Bone marrow (tissue), 2 donors: ENCODE measurements at places on chromosomes 16 and 17.

DNA sequence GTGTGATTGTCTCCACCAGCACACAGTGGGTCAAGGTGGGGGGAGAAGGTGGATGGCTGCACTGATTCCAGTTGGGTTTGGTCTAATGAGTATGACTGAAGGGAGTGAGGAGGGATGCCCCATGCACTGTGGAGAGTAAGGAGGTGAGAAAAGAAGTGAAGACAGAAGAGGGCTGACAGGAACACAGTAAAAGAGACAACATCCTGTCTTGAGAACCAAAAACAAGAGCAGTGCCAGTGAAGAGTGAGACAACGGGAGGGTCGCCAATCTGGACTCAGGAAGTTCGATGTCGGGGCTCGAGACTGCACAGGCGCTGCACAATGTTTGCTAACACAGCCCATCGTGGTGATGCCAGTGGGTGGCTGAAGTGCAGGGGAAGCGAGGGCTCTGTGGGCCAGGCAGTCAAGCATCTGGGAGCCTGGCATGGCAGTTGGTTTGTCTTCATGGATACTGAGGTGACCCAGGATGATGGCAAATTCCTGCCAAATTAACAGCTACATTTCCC is 34.1 kb downstream of the DUSP14 start:
- DNase-seq, result no peak

DNA sequence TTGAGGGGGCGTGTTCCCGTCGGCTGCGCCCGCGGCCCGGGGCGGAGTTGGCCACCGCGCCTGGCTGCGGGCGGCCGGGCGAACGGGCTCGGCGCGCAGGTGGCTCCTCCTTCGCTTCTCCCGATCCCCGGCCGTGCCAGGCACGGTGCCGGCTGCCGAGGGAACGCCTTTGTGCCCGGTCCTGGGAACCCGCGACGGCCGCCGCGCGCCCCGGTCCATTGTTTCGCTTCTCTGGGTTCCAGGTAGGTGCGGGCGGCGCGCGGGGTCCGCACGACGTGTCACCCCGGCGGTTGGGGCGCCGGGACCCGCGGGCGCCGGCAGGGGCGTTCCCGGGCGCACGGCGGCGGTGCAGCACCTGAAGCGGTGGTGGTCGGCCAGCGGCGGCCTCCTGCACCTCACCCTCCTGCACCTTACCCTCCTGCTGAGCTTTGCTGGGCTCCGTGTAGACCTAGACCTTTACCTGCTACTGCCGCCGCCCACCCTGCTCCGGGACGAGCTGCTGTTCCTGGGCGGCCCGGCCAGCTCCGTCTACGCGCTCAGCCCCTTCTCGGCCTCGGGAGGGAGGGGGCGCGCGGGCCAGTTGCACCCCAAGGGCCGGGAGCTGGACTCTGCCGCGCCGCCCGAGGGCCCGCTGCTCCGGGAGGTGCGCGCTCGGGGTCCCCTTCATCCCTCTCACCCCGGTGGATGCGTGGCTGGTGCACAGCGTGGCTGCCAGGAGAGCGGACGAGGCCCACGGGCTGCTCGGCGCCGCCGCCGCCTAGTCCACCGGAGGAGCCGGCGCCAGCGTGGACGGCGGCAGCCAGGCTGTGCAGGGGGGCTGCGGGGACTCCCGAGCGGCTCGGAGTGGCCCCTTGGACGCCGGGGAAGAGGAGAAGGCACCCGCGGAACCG is 99.9 kb downstream of the EFCAB13 start:
- no peak for DNase-seq

DNA sequence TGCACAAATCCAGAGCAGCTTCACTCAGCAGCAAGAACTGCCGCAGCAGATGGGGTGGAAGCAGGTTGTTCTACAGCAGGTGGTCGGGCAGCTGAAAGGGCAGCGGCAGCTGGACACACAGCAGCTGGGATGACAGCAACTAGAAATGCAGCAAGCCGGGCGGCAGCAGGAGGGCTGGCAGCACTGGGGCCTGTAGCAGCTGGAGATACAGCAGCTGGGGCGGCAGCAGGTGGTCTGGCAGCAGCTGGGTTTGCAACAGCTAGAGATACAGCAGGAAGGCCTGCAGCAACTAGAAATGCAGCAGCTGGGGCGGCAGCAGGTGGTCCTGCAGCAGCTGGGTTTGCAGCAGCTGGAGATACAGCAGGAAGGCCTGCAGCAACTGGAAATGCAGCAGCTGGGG is 460 bp downstream of the KRTAP4-3 start:
- DNase-seq, result no peak

GRCh38 chr16:85681255-85681654 is 7.5 kb downstream of the GINS2 start:
- no peak for DNase-seq

- no peak for DNase-seq
Observed at GRCh38 chr16:54812229-54812628, 118.4 kb upstream of the IRX5 start.

DNA sequence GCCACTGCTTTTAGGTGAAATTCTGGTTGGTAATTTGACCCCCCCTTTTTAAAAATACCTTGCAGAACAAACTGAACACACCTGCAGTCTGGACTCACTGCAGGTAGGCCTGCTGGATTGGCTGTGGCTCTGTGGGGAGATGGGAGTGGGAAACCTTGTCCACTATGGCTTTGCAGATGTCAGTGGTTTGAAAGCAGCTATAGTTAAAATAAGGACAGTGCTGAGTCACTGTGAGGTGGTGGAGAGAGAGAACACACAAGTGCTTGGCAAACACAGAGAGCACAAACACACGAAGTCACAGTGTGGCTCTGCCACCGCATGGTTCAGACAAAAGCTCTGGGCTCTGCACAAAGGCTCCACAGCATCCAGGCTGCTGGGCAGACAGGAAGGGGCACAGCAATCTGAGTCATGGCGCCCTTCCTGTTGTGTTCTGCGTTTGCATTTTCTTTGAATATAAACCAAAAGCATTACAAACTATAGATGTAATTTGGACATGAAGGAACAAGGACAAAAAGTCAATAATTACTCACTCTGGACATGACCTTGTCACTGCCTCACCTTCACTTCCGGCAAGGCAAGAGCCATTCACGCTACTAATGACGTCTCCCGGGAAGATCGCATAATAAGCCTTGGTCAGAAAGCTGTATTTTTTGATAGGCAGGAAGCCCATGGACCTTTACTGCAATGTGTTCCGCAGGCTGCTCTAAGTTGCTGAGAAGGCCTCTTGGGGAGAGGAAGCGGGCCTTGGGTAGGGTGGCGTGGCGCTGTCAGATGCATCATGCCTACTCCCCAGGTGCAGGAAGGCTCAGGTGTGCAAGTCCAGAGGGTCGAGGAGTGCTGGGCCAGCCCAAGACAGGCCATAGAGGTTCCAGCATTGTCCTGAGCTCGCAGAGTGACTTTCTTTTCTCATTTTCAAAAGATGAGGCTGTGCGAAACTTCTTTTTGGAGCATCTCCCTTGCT is 60.1 kb upstream of the MED9 start:
- no peak for DNase-seq

DNA sequence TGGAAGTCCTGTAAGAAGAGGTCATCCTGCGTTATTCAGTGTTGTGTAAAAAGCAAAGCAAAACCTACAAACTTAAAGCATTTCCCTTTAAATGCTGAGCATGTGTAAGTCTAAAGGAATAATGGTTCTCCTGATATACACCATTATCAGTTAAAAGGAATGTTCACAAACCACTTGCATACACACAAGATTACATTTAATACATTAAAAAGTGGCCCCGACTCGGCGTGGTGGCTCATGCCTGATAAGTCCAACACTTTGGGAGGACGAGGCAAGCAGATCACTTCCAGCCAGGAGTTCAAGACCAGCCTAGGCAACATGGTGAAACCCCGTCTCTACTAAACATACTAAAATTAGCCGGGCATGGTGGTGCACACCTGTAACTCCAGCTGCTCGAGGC is 30.5 kb downstream of the CPPED1 start:
- no peak for DNase-seq

GRCh38 chr17:48002916-48003416 is 32.1 kb downstream of the CDK5RAP3 start:
- no peak for DNase-seq

DNA sequence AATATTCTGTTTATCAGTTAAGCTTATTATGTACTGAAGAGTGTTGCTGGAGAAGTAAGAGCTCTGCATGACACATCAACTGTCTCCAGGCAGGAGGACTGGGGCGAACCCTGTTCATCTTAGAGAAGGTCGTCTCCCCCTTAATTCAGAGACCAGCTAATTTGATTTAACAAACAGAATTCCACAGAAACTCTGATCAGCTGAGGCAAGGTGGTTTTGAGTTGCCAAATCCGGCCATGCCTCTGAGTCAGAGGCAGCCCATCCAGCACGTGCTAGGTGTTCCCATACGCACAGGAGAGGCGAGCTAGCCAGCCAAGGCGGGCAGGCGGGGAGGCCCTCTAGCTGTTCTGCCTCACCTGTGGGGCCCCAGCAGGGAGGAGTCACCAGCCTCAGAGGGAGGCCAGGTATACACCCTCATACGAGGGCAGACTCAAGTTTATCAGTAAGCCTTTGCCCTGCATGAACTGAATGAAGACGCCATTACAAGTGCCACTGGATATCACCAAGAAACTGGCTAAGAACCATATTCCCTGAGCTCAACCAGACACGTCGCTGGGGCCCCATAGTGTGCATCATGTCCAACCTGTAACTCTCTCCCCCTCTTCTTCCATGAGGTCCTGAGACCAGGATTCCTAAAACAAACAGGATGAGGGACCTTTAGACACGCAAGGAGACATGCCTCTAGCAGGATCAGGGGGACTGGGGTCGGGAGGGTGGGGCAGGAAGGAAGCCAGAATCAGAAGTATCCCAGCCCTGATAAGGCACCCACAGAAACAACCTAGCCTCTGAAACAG is 25.7 kb downstream of the STAT5A start:
- no peak for DNase-seq

- no peak for DNase-seq
Observed at GRCh38 chr16:55007504-55007903, 76.8 kb downstream of the IRX5 start.

DNA sequence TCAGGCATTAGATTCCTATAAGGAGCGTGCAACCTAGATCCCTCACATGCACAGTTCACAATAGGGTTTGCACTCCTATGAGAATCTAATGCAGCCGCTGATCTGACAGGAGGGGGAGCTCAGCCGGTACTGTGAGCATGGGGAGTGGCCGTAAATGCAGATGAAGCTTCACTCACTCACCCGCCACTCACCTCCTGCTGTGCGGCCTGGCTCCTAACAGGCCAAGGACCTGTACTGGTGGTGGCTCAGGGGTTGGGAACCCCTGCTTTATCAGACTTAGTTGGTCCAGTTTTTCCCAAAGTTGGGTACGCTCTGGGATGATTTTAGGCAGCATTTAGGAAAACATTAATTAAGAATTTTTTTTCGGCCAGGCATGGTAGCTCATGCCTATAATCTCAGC is 103.8 kb downstream of the MARF1 start:
- no peak for DNase-seq

- DNase-seq, result no peak
Observed at GRCh38 chr17:21129023-21129681, 2.4 kb downstream of the DHRS7B start.

- no peak for DNase-seq
Observed at GRCh38 chr16:51876934-51877333, 670.0 kb downstream of the TOX3 start.

- DNase-seq, result no peak
Observed at GRCh38 chr16:22014271-22014873, 6.5 kb downstream of the MOSMO start.

- no peak for DNase-seq
Observed at GRCh38 chr17:10067446-10068143, 130.8 kb downstream of the GAS7 start.

DNA sequence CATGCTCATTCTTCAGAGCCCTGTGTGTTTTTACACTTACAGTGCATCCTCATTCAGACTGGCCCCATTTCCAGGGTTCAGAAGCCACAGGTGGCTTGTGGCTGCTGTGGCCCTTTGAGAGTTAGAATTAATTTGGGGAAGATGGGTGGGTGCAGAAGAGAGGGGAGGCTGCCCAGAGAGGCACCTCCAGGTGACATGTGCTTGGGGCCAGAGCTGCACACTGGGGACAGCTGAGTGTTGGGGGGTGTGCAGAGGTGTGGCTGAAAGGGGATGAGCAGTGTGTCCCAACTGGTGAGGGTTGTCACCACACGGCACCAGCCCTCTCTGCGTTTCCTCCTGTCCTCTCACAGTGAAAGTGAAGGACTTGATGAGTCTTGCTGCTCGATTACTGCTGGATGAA is 6.9 kb upstream of the EIF1 start:
- no peak for DNase-seq

DNA sequence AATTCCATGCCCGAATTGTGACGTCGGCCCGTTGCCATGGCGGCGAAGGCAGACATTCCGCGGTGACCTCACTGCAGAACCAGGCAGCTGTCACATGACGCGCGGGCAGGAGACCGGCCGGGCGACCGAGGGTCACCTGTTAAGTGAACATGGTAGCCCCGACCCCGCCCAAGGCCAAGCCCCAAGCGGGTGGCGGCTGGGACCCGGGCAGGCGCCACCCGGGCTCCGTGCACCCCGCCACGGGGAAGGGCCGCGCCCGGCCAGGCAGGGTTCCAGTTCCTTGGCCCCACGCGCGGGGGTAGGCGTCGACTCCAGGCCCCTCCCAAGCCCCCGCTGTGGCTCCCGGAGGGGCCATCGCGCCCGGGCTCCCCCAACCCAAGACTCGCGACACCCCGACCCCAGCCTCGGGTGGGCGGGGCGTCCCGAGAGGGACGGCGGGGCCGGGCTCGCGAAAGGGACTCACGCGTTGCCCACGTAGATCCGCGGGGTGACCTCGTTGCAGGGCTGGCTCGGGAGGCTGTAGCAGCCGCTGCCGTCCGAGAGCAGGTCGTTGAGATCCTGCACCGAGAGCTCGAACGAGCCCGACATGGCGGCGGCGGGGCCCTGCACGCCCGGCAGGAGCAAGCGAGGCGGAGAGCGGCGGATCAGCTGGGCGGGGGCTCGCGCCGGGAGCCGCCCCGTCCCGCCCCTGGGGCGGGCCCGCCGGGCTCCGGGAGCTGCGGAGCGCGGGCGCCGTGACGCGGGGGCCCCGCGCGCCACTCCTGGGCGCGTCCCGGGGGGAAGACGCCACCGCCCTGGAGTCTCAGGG is at the start of gene DUSP3:
Gene DUSP3 (minus strand): TSS at position 641 of the 808 bp plus-strand sequence. CDS start 53 bp downstream, at position 588.
- DNase-seq, result peak; percentile 18

DNA sequence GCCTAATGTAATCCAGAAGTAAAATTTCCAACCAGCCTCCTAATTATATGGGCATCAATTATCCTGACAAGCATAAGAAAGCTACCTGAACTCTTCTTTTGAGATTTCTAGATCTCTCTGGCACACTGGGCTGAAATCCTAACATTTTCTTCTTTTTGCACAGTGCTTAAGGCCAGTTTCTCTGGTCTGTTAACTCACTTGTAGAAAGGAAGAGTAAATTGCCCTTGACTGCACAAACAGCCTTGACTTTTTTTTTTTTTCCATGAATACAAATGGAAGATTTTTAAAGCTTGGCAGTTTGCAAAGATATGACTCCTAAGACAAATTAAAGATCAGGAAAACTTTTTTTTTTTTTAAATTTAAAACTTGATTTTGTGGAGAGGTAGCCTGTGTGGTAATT is 291.2 kb upstream of the MON1B start:
- no peak for DNase-seq

DNA sequence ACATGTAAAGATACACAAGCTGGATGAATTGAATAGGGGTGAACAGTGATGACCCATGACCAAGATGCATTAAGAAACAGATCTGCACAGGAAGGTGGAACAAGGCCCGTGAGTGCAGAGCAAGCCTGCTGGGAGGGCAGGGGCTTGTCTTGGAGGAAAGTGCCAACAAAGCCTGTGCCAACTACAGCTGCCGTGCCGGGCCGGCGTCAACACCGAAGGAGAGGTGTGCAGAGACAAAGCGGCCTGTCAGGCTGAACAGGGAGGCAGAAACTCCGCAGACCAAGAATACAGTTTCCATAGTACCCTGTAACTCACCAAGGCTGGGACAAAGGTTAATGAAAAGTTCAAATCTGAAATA is 46.7 kb downstream of the ANKRD11 start:
- DNase-seq, result no peak

GRCh38 chr17:7027335-7027734 is 4.5 kb downstream of the BCL6B start:
- no peak for DNase-seq
